Dermis blood vessel endothelial cell (primary cell): ENCODE measurements at places on chromosomes 5 and 9.
A peak's percentile ranks its signal among the peaks of the same experiment; 100 is the strongest.

DNA sequence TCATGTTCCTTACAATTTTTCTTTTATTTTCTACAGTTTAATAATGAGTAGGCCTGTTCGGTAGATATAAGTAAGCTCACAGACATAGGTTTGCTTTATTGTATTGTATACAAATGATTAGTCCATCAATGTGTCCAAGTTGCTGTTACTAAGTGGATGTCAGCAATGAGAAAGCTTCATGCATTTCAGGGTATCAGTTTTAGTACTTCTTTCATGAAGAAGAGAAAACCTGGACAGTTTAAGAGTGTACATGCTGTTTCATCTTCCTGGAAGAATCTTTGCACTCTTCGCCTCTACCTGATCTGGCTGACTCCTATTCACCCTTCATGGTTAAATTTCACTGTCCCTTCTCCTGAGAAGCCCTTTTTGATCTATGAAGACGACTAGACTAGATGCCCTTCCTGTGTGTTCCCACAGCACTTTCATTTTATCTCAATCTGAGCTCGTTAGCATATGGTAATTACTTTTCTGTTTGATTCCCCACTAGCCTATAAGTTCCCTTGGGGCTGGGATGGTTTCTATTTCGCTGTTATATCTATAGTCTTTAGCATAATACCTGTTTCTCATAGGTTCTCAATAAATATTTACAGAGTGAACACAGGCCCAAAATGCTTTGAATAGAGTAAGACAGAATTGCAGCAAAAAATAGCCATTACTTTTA, 70.7 kb downstream of the CETN3 start:
- DNase-seq: no peak

- no peak for DNase-seq
These were observed 36.0 kb upstream of the TTC23L start for GRCh38 chr5:34802834-34803563.

DNA sequence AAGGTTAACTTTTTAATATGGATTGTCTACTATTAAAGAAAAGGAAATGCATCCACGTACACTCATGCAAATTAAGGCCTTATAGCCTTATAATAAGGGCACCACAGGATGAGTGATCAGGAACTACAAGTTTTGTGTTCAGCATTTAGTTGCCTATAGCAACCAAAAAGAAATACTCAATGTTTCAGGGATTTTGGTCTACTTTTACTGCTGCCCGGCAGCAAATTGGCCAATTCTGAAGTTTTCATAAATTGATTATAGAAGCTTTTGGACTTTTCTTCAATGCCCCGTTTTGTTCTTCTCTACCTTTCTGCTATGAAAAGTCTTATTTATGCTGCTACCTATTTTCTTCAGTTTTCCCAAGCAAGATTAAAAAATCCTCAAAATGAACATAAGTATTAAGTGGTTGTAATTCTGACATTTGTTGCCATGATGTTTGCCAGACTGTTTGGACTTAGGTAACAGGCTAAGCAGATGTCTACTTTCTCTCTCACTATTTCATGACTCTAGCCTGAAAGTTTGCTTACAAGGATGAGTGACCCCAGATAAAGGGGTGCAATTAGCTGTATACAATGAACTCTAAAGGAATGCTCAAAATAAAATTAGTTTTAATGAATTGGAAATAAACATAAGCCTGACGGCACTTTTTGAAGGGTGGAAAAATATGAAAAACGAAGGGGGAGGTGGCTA, 391.5 kb upstream of the DAB2 start:
- no peak for DNase-seq

GRCh38 chr5:38362713-38363112, 104.4 kb downstream of the EGFLAM start:
- no peak for DNase-seq

GRCh38 chr5:133358271-133358670, 254.1 kb downstream of the FSTL4 start:
- DNase-seq: no peak

DNA sequence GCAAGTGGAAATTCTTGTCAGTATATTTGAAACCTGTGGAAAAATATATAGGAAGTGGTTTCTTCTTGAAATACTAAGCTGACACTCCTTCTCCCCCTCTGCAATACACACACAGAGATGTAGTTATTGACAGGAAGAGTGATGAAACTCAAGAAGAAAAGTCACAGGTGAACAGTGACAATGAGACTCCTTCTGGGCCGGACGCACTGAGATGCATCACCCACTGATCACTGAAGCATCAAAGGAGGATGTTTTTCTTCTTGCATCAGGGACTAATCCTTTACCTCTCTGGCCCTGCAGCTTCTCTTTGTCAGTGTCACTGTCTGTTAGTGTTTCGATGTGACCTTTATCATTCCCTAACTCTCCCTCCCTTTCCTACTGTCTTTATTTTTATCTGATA, 1864.2 kb upstream of the C9orf72 start:
- no peak for DNase-seq

DNA sequence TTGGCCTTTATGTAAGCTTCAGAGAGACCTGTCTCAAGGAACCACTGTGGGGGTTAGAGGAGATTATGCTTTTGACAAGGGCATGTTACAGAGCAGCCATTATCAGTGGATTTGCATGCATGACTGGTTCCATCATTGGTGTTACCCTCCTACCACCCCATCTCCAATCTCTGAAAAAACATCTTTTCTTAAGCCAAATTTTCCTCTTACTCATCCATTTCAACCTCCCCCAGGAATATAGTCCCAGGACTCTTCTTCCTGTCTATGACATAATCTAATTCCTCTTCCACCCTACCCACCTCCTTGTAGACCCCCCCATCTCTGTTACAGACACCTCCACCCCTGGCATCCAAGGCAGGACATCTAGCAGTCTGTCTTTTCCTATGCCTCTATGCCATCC, 33.1 kb upstream of the ADRB2 start:
- DNase-seq: no peak

GRCh38 chr5:1175015-1175414, 26.4 kb upstream of the SLC6A19 start:
- no peak for DNase-seq

- DNase-seq: no peak
These were observed 226.8 kb upstream of the IRX4 start for GRCh38 chr5:2109566-2109965.

GRCh38 chr9:5608298-5609225, 20.3 kb upstream of the RIC1 start:
- peak; percentile 51 for DNase-seq

- DNase-seq: peak; percentile 25
These were observed 20.1 kb downstream of the ATOX1 start for GRCh38 chr5:151738125-151738848.

GRCh38 chr5:10447041-10447440, 5.4 kb downstream of the ROPN1L start:
- no peak for DNase-seq

GRCh38 chr9:133710661-133711427, 27.3 kb downstream of the SARDH start:
- DNase-seq: no peak

DNA sequence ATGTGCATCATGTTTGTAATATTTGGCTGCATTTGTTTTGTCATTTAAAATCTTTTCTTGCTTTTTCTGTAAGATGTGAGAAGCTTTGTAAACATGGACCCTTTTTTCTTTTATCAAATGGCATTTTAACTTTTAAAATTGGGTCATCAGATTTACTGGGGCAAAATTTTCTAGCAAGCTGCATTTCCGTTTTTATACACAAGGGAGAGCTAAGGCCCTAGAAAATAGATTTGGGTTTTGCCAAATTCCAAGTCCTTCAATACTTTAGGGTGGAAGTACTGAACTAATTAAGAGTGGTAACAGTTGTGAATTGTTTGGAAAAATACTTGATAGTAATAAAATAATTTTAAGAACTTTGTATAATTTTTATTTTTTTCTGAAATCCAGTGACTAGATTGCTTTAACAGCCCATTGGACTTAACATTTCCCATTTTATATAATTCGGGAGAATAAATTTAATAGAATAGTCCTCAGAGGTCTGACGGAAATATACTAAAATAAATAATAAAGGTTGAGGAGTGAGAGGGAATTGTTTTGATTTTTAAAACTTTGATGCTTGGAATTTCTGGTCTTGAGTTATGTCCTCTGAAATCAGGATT, 117.4 kb downstream of the SMARCA2 start:
- DNase-seq: peak; percentile 60

DNA sequence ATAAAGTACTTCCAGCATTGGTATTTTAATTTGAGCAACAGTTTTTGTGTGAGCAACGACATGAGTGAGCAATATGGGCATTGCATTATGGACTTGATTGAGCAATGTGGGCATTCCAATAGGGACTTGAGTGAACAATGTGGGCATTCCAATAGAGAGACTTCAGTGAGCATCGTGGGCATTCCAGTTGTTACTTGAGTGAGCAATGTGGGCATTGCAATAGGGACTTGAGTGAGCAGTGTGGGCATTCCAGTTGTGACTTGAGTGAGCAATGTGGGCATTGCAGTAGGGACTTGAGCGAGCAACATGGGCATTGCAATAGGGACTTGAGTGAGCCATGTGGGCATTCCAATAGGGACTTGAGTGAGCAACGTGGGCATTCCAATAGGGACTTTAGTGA, 52.2 kb downstream of the ZCCHC7 start:
- DNase-seq: no peak

- no peak for DNase-seq
These were observed 189.5 kb downstream of the LURAP1L start for GRCh38 chr9:12964271-12964670.

GRCh38 chr5:159050316-159051143, 49.2 kb downstream of the EBF1 start:
- DNase-seq: no peak

GRCh38 chr9:76996700-76997099, 22.8 kb upstream of the FOXB2 start:
- DNase-seq: peak; percentile 56

DNA sequence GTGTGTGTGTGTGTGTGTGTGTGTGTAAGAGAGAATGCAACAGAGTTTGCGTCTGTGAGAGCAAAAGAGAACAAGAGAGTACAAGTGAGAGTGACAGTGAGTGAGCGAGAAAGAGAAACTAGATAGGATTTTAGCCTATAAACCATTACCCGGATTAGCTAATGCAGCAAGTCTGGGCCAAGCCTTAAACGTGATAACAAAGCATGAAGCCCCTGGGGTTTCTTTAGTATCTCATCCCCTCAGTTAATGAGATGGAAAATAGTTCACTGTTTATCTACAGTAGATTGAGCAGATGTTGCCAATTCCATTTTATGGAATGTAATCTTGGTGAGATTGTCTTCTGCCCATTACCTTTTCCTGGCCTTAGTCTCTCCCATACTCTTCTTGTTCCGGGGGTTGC, 114.5 kb downstream of the MAT2B start:
- no peak for DNase-seq

DNA sequence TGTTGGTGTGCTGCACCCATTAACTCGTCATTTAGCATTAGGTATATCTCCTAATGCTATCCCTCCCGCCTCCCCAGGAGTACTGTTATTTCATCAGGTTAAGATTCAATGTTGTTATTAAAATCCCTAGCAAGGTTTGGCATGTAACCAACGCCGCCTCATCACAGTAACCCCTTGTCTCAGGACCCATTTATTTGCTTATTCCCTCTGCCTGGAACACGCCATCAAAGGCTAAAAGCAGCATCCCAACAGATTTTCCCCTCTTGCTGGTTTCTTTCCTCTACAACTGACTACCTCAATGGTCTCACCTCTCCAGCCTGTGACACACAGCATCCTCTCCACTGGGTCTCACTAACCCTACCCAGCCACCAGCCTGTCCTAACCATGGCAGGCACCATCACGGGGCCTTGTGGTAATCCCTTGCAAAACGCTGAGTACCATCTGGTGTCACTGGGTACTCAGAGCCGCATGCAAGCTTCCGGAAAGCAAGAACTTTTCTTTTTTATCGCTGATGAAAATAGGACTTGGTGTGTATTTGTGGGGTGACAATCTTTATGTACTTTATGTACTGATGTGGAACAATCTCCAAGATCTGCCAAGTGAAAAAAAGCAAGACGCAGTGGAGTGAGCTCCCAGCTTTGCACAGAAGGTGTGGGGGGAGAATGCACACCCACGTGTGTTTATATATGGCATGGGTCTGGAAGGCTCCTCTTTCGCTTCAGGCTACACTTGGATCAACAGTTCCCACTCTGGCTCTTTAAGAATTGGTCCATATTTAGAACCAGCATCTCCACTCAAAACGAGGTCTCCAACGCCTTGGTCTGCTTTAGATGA, 6.1 kb downstream of the RPS14 start:
- no peak for DNase-seq

GRCh38 chr9:14277761-14278160, 36.2 kb downstream of the NFIB start:
- DNase-seq: no peak

DNA sequence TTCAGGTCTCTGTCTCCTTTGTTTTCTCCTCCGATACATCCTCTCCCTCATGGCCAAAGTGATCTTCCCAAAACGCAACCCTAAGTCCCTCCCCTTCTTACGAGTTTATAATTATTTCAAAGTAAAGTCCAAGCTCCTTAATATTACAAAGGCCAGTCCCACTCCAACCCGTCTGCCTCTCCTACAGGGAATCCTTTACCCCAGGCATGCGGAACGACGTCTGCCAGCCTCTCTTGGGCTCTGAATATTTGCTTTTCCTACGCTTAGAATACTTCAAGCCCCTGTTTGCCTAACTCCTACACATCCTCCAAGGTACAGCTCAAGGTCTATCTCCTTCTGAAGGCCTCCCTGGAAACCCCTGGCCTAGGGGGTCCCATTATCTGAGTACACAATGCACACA, 246.4 kb downstream of the SLIT3 start:
- DNase-seq: no peak

DNA sequence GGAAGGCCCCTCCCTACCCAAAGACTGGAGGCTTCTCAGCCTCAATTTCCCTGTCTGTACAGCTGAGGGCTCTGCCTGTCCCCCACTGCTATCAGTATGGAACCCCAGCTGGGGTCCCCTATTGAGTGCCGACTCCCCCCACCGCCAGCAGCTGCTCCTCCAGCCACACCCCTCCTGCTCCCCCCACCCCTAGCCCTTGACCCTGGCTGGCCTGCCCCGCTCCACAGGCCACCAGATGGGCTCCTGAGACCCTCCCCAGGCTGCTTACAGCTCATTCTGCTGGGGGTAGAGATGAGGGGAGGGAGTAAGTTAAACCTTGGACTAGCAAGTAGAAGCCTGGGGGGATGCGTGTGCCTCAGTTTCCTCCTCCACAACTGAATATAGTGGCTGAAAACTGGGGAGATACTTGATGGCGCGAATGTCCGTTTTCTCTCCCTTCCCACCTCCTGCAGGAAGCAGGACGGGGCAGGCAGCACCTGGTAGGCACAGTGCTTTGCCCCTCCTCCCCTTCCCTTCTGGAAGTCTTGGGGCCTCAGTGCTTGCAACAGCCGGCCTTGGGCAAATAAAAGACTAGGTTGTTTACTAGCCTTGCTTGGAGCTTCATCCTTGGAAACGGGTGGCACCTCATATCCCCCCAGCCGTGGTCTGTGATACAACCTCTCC, 19.1 kb downstream of the URM1 start:
- DNase-seq: no peak

GRCh38 chr5:61534481-61535267, 202.6 kb downstream of the ZSWIM6 start:
- no peak for DNase-seq
